ENCODE measurements at places on chromosomes 2 and 18.

DNA sequence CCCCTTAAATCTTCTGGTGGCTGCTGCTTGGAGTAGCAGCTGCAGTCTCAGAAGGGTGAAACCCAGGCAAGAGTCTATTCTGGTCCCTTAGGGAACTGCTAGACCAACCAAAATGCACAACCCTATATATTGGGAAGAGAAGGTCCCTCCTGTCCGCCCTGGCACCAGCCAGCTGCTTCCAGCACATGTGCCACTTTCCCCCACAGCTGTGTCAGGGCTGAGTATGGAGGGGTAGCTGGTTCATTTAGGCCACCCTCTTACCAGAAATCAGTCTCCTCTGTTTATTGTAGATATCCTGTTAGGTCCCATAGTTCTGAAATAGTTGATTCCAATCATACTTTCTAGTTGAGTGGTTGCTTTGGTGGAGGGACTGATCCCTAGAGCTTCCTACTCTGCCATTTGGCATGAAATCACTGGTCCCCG is 68.9 kb downstream of the BIRC6 start:
- no peak for DNase-seq

- DNase-seq = no peak
These were observed 678.5 kb downstream of the ARHGAP15 start for GRCh38 chr2:143807671-143808070.

DNA sequence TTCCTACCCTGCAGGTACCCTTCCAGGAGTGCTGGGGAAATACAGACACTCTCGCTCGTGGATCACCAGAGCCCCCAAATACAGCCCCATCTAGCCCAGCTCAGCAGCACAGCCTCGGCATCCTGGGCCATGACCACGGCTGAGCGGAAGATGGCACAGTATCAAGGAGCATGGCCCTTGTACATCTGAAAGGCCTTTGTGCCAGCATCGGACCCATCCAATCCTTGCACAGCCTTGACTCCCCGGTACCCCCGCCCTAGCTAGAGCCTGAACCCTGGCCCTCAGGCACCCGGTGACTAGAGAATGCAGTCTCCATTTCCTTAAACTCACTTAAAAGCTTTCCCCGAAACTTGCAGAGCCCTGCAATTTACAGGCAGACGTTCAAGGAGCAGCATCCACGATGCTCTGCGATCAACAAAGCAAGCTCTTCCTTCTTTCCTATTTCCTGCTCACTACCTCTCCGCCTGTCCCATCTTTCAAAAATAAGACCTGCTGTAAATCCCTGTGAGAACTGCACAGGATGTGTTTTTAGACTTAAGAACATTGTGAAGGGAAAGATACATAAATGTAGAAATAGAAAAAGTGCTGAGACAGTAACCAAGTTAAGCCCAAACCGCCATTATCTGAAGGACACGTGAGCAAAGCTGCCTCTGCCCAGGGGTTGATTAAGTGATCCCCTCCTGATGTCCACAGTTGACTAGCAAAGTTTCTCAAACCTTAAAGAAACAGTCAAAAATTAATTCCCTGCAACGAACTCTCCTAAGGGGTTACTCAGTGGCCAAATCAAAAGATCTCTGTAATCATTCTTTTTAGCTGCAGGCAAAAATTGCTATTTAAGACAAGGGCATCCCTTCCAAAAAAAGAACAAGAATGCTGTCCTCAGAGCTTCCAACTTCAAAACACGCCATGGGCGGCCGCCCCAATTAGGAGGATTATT is 48.5 kb downstream of the ZNF516 start:
- no peak for DNase-seq

DNA sequence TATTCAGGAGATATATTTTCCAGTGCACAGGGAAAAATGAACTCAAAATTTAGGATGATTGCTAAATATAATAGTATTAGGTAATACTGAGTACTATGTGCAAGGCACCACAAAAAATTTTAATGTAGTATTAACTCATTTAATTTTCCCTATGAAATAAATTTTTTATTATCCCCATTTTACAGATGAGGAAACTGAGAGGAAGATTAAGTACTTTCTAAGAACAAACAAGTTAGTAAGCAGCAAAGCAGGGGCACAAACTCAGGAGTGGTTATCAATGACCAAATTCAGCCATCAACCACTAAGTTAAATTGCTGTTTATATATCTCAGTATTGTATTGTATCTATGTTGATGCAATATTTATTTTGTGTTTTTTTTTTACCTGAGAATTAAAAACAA is 14.2 kb downstream of the SPDYA start:
- DNase-seq = no peak

- no peak for DNase-seq
These were observed 646.7 kb upstream of the ZNF804A start for GRCh38 chr2:183951630-183952029.

DNA sequence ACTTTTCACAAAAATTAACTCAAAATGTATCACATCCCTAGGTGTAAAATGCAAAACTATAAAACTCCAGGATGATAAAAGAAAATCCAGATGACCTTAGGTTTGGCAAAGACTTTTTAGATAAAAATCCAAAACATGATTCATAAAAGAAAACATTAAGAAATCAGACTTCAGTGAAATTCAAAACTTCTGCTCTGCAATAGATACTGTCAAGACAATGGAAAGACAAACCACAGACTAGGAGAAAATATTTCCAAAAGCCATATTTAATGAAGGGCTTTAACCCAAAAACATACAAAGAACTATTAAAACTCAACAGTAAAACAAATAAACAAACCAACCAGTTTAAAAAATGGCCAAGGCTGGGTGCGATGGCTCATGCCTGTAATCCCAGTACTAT is 173.6 kb upstream of the SPOPL start:
- DNase-seq = no peak
